ENCODE measurements at places on chromosomes 7 and 10.

GRCh38 chr10:92052088-92052487 is 128.5 kb downstream of the BTAF1 start:
- no peak for DNase-seq

- DNase-seq = no peak
These were observed 47.5 kb downstream of the RGS10 start for GRCh38 chr10:119495021-119495505.

DNA sequence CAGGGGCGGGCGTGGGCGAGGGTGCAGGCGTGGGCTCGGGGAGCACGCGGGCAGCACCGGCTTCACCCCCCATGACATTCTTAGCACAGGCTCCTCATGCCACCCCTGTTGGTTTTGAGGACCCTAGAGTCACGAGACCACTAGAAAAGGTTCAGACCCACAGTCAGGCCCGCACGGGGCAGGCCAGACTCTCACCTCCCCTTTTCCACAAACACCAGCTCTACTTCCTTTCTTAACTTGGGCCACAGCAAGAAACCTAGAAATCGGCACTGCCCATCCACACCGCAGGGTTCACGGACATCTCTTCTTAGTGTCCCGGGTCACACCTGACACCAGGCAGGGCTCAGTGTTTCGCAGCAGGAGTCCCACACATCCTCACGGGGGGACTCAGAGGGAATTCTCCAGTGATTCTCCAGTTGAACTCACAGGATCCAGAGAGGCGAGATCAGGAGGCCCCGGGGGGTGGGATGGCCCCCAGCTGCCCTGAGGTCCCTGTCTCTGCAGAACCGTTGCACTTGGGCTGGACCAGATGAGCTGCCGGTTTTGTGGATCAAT is 52.0 kb downstream of the JAKMIP3 start:
- DNase-seq = no peak

GRCh38 chr7:139749545-139749944 is 28.3 kb downstream of the HIPK2 start:
- no peak for DNase-seq

- no peak for DNase-seq
These were observed 118.5 kb downstream of the AMPH start for GRCh38 chr7:38512704-38513103.

Data from stimulated activated CD8-positive, alpha-beta memory T cell treated with anti-CD3 and anti-CD28 coated beads, Interleukin-15, amount 100 ng/mL, for 4 hours (primary cell).